ENCODE measurements at places on chromosomes 16 and 17.

DNA sequence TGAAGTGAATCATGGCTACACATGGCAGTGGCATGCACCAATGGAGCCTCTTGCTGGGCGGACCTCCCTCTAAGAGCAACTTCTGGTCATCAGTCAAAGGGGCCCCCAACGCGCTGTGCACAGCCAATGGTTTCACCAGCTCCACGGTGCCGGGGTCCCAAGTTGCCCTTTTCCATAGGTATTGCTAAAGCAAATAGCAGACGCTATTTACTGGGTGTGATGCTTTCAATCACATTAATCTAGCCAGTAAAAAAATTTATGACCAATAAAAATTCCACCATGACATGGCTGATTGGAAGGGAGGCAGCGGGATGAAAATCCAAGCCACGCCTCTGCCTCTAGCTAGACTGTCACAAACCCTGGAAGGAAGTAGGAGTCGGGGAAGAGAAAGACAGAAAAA, 680.3 kb upstream of the SOX9 start:
- DNase-seq: no peak

DNA sequence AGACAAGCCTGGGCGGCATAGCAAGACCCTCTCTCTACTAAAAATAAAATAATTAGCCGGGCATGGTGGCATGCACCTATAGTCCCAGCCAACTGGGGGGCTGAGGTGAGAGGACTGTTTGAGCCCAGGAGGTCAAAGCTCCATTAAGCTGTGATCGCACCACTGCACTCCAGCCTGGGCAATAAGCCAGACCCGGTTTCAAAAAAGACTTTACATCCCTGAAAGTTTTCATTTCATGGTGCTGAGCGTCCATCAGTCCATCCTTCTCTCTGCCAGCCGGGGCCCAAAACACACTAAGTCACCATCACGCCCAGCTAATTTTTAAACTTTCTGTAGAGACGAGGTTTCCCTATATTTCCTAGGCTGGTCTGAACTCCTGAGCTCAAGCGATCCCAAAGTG, 10.6 kb downstream of the RAB40B start:
- no peak for DNase-seq

GRCh38 chr17:78535273-78536197, 41.7 kb downstream of the DNAH17 start:
- DNase-seq: no peak

DNA sequence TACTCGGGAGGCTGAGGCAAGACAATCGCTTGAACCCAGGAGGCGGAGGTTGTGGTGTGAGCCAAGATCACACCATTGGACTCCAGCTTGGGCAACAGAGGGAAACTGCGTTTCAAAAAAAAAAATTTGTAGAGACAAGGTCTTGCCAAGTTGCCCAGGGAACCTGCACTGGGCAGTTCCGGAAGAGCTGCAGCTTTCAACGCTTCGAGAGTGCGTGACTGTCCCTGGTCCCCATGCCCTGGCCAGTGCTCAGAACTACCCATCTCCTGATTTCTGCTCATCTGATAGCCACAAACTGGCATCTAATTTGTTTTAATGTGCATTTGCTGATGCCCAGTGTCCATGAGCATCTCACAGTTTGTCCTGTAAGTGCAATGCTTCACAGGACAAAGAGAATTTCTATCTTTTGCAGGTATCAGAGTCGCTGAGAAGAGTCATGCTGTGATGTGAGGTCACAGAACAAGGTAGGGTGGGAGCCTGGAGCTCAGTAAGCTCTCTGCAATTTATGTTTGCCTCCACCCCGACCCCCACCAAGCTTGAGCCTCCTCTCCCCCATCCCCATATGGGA, 3.9 kb downstream of the ACTG1 start:
- no peak for DNase-seq

DNA sequence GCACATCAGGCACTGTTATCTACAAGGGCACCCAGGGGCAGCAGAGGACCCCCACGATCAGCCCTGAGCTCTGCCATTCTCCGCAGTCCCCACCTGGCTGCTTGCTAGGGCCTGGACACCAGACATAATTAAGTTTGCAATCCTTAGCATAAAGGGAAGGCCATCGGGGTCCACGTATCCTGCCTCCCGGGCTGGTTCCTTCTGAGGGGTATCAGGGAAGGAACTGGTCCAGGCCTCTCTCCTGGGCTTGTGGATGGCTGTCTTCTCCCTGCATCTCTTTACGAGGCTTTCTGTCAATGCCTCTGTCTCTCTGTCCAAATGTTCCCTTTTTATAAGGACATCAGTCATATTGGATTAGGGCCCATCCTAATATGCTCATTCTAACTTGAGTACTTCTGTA, 77.8 kb downstream of the CYLD start:
- no peak for DNase-seq

DNA sequence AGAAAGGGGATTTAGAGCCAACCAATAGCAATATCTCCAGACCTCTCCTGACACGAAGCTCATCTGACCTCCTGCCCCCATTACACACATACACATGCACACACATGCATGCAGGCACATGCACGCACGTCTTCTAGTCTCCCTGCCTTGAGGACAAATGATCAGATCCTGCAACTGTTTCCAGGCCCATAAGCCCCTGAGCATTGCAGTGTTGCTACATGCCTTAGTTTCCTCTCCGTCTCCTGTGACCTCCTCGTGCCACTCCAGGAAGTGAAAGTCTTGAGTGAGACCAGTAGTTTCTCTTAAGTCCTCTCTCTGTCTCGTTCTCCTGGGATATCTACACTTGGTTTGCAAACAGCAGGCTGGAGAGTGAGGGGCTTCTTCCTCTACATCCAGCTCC, 8.2 kb downstream of the CIITA start:
- DNase-seq: no peak

DNA sequence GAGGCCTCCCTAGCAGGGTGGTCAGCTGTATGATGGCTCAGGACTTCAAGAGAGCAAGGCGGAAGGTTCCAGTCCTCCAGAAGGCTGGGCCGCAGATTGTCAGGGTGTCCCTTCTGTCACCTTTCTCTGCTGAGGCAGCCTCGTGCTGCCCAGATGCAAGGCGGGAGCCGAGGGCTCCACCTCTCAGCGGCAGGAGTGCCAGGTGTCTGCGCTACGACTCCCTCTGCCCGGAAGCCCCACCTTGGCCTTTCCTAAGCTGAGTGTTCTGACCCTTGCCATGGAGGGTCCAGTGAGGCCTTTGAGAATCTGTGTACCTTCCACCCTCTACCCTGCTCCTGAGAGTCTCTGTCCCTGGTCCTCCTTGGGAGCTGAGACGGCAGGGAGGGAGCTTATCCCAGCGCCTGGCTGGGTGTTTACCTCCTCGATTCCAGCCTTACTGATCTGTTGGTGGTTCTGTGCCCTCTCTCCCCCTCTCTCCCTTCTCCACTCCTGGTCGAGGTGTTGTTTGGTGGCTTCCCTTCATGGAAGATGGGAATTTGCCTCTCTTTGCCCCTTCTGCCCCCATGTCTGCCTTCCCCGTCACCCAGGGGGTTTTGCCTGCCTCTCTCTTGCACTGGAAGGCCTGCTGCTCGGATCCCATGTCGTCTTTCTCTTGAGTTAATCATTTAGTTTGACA, 2.2 kb upstream of the ZNF750 start:
- DNase-seq: no peak

- DNase-seq: no peak
Observed at GRCh38 chr16:4369007-4369733, 2.5 kb upstream of the VASN start.

DNA sequence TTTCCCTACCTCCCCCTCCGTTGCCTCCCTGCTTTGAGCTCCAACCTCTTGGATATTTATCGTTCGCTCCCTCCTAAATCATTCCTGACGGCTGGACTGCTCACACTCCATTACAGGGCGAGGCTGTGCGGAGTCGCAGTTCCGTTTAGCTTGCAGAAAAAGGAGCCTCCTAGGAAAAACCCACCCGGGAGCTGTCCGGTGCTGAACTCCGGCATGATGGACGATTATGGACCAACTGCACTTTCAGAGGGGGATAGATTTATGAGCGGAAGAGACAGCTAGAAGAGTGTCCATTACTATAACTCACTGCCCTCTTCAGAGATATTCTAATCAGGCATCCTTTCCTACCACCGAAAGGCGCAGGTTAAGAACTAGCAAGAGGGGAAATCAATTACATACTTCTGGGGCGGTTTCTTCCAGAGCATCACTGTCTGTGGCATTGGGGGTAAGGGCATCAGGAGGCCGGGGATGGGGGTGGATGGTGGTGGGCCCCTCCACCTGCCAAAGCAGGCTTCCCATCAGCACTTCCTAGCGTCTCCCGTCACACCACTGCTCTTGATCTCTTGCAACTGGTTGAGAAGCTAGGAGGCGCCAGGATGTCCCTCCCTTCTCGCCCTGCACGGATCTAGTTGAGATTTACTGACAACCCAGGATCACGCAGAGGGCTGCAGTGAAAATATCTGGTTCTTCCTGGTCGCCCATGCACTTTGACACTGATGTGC, 251.2 kb downstream of the ENGASE start:
- DNase-seq: no peak

- no peak for DNase-seq
Observed at GRCh38 chr16:57844416-57845030, 42.2 kb upstream of the KIFC3 start.

DNA sequence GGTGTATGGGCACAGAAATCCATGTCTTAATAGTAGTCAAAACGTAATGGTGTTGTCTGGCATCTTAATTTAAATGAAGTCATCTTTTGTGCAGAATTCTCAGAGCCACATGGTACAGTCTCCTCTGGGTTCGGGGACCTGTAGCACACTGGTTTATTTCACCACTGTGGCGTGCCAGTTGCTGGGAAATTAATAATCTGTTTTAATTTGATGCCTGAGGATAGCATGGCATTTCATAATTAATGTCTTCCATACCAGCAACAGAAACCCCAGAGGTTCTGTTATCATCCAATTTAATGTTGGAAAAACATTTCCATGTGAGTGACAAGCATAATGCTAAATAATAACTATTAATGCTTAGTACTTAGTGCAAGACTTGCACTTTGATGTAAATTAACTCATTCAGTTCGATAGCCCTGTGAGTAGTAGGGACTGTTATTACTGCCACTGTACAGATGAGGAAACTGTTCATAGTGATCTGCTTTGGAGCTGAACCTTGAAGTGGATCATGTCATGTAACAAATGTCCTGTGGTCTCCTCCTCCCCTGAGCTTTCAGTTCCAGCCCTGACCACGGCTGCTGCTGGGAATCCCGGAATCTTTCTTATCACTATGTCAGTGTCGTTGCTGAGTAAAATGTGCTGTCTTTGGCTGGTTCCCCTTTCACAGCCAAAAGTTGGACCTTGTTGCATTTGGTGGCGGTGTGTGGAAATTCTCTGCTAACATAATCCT, 51.2 kb downstream of the SNX29 start:
- DNase-seq: no peak

DNA sequence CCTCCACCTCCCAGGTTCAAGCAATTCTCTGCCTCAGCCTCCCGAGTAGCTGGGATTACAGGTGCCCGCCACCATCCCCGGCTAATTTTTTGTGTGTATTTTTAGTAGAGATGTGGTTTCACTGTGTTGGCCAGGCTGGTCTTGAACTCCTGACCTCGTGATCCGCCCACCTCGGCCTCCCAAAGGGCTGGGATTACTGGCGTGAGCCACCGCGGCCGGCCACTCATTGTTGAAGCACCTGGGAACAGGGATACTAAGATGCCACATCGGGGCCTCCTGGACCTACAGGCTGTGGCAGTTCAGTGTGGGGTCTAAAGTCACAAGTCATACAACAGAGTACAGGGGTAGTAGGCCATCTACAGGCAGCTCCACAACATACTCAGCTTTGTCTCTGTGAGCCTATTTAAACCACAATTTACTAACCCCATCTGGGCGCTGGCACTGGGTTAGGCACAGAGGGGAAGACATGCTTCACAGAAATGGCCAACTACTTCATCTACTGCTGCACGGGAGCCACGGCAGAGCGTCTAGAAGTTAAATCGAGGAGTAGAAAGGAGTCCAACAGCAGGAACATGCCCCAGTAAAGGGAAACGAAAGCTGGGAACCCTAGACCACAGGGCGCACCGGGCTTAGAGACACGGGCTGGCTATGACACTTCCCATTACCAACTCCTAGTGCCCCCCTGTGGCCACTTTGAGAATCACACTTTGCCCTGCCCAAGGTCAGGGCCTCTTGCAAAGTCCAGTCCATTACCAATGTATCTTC, 4.3 kb downstream of the VAMP2 start:
- DNase-seq: peak; percentile 82

- no peak for DNase-seq
Observed at GRCh38 chr16:77208382-77208781, 9.2 kb downstream of the SYCE1L start.

GRCh38 chr17:76417499-76418143, 33.2 kb downstream of the SPHK1 start:
- no peak for DNase-seq

DNA sequence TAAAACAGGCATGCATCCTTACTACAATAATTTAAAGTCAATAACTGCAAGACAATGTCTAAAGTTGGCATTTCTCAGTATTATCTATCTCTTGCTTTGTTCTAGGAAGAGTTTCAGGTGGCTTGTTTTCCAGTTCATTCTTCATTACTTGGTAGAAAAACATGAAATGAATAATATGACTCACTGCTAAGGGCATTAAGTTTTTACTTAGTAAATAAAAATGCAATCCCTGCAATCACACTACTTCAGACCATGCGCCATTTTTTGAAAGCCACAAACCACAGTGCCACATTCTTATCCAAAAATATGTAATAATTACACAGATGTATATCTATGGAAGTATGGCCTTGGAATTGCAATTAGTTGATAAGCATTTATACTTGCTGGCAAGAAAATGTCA, 55.4 kb downstream of the CREBBP start:
- DNase-seq: no peak

- DNase-seq: no peak
Observed at GRCh38 chr17:61966191-61966590, 38.4 kb upstream of the INTS2 start.

DNA sequence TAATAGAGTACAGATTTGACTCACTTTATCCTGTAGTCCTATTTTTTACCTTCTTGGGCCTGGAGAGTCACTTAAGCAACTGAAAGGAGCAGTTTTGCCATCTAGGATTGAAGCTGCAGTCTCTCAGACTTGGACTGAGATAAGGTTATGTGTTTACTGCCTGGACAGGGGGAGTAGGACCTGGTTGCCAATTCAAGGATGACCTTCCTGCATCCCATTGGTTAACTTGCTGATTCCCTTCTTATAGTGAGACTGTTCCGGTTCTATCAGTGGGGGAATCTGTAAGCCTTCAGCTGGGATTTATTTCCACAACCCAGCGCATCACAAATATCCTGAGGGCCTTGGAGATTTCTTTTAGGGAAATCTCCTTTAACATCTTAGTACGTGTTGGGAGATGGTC, 2.9 kb downstream of the UBN1 start:
- DNase-seq: no peak

GRCh38 chr16:48102083-48103008, 53.4 kb downstream of the ABCC12 start:
- DNase-seq: no peak

DNA sequence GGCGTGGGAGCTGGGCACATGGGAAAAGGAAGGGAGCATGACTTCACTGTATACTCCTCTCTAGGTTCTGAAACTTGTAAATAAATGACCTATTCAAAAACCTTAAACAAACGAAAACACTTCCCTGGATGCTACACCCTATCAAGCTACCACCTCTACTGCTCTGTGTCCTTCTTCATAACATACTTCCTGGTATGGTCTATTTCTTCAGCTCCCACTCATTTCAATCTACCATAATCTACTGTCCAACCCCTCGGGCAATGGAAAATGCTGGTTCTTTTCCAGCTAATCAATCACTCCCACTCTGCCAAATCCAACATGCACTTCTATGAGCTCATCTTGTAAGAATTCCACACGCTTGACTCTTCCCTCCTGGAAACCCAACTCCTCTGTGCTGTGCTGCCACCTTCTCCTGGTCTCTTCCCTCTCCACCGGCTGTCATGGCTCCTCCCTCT, 42.4 kb downstream of the AMFR start:
- DNase-seq: no peak

All from activated naive CD8-positive, alpha-beta T cell treated with anti-CD3 and anti-CD28 coated beads for 36 hours (primary cell).